ENCODE measurements at places on chromosomes 7 and 10.

- DNase-seq, result no peak
These were observed 8.1 kb downstream of the PDE1C start for GRCh38 chr7:32062150-32062549.

GRCh38 chr10:69500864-69501468, 49.7 kb downstream of the TSPAN15 start:
- no peak for DNase-seq

- DNase-seq, result no peak
These were observed 436.7 kb downstream of the IPMK start for GRCh38 chr10:57830877-57831560.

- DNase-seq, result no peak
These were observed 8.9 kb downstream of the ST8SIA6 start for GRCh38 chr10:17445400-17445998.

- peak; percentile 76 for DNase-seq
These were observed 2.8 kb downstream of the FAM53B start for GRCh38 chr10:124741281-124741921.

DNA sequence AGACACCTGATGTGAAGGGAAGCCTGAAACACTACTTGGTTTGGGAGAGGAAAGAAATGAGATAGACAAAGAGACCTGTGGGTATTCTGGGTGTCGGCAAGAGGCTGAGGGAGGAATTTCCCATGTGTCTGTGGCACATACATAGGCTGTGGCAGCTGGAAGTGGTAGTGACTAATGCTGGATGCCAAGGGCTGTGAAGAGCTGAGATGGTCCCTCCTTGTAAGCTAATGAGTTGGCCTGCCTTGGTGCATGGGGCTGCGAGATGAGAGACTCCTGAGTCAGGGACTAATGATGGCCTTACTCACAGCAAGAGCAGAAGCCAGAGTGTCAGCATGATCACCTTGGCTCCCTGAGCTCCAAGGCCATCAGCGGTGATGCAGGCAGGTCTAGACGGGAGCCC, 119.0 kb upstream of the EEPD1 start:
- no peak for DNase-seq

DNA sequence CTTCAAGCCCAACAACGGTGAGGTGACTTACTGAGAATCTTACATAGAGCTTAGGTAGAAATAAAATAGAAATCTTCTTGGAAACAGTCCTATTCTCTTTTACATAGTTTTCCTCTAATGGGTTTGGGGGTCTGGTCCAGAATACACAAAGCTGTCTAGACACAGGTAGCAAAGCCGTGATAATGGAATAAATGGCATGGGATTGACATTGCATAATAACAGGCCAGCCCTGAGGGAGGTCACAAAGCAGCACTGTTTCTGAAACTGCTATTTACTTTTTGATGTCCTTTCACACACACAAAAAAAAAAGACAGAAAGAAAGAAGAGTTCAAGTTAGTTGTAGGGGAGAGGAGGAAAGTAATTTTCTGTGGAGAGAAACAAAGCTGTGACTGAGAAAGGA, 364.8 kb upstream of the SORCS1 start:
- no peak for DNase-seq

GRCh38 chr7:124764051-124764846, 1.3 kb downstream of the GPR37 start:
- no peak for DNase-seq

- DNase-seq, result no peak
These were observed 23.4 kb downstream of the SMURF1 start for GRCh38 chr7:99120501-99120900.

- DNase-seq, result no peak
These were observed 39.3 kb downstream of the CAMK1D start for GRCh38 chr10:12388671-12389070.

GRCh38 chr7:156466955-156467625, 173.5 kb upstream of the RNF32 start:
- DNase-seq, result no peak

DNA sequence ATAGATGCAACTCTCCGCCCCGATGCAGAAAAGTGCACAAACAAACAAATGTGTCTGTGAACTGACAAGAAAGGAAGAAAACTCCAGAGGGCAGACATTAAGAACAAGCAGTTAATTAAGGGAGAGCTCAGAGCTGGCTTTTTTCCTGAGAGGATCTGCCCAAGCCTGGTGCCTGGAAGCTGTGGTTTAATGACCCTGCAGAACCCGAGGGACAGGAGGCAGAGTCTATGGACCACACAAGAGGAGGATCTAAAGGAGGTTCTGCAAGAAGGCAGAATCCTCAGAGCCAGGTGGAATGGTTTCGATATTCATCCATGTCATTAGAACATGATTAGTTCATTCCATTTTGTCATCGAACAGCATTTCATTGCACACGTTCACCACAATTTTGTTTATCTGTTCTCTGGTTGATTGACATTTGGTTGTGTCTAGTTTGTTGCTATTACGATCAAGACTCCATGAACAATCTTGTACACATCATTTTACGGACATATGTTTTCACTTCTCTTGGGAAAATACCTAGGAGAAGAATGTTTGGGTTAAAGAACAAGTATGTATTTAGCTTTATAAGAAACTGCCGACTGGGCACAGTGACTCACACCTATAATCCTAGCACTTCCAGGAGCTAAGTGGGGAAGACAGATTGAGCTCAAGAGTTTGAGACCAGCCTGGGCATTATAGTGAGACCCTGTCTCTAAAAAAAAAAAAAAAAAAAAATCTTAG, 560.2 kb downstream of the CALN1 start:
- no peak for DNase-seq

DNA sequence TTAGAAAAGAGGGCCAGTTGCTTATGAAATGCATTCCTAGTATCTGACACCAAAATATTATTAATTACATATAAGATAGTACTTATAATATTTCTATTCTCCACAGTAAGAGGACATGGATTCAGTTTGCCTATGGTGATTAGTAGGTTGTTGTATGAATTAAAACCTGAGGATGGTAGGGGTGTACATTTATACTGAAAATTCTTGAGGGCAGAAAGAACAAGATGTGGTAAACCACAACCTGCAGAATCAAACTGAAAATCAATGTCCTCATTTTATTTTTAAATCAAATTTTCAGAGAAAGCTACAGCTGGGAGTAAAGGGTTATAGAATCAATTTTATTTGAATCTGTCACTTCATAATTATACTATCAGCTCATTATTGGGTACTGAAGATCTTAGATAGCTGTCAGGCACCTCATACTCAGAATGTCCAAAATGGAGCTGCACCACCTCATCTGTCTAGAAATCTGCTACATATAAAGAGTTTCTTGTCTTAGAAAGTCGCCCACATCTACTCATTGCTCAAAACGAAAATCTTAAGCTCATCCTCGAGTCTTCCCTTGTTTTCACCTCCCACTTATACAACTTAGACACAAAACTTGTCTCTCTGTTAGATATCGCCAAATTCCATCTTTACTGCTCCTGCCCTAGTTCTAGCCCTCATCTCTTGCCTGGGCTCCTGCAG, 65.4 kb downstream of the MYO3A start:
- no peak for DNase-seq

GRCh38 chr10:110918269-110918642, 724 bp downstream of the BBIP1 start:
- peak; percentile 84 for DNase-seq

DNA sequence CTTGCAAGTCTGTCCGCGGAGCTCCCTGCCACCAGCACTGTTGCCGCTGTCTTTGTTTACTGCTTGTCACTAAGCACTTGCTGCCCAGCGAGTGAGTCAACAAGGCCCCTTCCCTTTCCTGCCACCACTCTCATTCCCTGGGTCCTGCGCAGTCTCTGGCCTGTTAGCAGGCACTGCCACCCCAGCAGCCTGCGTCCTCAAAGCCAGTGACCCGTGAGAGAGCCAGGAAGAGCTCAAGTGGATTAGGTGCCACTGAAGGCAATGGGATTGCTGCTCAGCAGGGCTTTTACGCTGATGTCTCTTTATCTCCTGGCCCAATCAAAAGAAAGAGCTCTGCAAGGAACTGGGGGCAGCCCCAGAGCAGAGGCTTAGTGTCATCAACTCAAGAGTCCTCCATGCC, at the start of gene FRMPD2:
Gene FRMPD2 (minus strand): TSS at position 61 of the 400 bp plus-strand sequence. CDS start 129 bp downstream, outside the sequence.
- DNase-seq, result no peak

- DNase-seq, result no peak
These were observed 21.6 kb upstream of the WASL start for GRCh38 chr7:123770378-123770777.

DNA sequence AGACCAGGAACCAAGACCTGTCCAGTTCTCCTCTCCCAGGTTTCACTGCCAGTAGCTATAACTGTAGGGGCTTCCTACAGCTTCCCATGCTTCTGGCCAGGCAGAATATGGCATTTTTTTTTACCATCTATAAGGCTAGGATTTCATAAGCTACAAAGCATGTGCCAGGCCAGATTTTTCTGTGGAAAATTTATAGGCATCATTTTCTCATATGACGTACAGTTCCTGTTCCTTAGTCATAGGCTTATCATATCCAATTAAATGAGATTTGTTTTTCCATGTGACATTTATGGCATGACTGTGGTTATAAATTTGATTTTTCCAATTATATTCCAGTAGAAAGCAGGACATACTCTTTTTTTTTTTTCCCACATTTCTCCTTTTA, 208.6 kb upstream of the NPY start:
- DNase-seq, result no peak

- DNase-seq, result no peak
These were observed 758.6 kb downstream of the AUTS2 start for GRCh38 chr7:70356787-70357328.

DNA sequence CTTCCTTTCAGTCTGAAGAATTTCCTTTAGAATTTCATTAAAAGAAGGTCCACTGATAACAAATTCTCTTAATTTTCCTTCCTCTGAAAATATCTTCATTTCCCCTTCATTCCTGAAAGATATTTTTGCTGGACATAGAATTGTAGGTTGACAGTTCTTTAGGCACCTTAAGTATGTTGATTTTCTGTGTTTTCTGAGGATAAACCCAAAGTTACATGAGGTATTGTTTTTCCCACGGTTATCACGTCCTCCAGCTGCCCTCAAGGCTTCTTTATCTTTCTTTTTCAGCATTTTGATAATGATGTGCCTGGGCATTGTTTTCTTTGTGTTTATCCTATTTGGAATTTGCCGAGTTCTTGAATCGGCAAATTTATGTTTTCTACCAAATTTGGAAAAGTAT, 105.3 kb downstream of the ELFN1 start:
- no peak for DNase-seq

DNA sequence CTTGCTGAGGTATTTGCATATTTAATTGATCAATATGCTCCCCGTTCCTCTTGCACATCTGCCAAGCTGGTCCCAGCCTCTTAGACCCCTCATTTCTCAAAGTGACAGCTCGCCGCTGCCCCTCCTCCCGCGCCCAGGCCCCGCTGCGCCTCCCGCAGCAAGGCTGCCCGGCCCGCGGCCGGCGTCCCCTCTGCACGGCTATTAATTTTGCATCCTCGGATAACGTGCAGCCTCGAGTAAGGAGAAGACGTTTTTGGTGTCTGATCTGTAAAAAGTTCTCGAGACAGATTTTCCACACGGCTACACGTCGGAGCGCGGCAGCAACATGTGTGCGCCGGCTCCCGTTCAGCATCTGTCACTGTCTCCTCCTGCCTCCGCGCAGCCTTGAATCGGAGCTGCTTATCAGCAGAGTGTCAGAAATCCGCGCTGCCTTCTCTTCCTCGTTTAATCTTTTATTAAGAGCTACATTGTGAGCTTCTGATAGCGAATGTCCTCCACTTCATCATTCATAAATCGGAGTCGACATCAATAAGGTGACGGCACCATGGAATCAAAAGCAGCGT, 65.3 kb downstream of the EBF3 start:
- no peak for DNase-seq

DNA sequence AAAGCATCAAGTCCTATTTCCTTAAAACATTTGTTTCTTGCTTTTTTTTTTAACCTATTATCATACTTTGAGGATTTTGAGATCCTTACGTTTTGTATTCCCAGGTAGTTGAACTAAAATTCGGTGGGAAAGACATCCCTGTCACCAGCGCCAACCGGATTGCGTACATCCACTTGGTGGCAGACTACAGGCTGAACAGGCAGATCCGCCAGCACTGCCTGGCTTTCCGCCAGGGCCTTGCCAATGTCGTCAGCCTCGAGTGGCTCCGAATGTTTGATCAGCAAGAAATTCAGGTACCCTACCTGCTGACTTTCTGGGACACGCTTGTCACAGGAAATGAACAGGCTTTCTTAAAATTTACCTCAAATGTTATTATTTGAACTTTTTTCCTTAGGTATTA, 83.0 kb upstream of the DNAJB6 start:
- no peak for DNase-seq

DNA sequence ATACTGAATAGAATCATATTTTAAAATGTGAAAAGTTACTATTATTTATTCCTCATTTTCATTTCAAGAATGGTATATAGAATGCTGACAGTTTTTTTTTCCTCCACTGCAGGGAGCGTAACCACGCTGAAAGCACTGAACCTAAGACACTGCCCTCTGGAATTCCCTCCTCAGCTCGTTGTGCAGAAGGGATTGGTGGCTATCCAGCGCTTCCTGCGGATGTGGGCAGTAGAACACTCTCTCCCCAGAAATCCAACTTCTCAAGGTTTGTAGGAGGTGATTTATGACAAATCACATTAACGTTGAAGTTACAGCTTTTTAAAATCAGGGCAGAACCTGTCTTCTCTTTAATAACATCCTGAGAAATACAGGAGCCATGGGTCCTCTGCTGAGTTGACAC, 12.4 kb downstream of the LRRC27 start:
- DNase-seq, result no peak

DNA sequence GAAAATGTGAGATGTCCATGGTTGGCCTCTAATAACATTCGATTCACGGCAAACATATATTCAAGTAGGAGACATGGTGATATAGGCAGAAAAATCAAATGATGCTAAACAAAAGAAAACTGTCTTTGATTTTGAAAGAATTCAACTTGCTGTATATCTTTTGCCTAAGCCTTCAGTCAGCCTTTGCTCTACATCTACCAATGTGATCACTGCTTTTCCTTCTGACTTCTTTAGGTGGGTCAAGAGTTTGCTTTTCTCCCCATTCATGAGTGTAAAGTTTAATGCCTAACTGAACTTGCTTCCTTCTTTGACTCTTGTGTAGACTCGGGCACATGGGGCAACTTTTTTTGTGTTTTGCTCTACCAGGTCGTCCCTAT, 417 bp upstream of the HIF1AN start:
- no peak for DNase-seq

- no peak for DNase-seq
These were observed 201.1 kb downstream of the LRRN3 start for GRCh38 chr7:111292026-111292470.

DNA sequence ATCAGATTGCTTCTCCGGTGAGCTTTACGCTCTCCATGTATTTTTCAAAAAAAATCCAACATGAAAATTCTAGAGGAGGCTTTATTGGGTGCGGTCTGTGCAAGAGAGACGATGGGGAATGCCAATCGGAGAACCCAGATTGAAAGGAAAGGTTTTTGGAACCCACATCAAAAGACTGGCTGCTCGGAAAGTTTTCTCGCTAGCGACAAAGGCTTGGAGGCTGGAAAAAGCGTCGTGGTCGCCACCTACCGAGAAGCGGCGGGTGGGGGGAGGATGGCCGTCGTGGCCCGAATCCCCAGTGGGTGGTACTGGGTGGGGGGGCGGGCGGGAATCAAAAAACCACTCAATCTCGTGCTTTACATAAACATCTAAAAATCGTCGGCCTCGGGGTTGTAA, 1.1 kb upstream of the GTF2I start:
- peak; percentile 40 for DNase-seq

- DNase-seq, result no peak
These were observed 5.2 kb upstream of the NKX6-2 start for GRCh38 chr10:132790934-132791829.

- DNase-seq, result no peak
These were observed 406 bp downstream of the SYNPO2L start for GRCh38 chr10:73655257-73655989.

- DNase-seq, result no peak
These were observed 19.2 kb downstream of the HIF1AN start for GRCh38 chr10:100554902-100555301.
